ENCODE measurements at places on chromosomes 6 and 20.

DNA sequence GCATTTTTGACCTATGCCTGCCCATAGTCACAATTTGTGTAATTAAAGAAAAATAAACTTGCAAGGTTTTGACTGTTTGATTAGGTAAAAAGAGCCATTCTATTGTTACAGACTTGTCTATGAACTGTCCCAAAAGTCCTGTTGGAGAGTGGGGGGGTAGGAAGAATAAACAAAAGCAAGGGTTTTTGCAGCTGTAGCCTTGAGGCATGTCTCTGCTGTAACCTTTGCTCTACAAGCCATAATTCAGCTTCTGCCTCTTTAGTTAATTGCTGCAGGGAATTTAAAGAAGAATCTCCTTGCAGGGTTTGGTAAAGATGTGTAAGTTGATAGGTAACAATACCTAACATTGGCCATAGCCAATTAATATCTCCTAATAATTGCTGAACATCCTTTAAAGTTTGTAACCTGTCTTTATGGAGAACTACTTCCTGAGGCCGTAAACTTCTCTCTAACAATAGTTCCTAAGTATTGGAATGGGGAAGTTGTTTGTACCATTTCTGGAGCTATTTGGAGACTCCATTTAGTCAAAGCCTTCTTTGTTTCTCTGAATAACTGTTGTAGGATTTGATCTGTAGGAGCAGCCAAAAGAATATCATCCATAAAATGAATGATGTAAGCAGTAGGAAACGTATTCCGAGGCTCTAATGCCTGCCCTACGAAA is 7.9 kb upstream of the ABHD12 start:
- no peak for DNase-seq

DNA sequence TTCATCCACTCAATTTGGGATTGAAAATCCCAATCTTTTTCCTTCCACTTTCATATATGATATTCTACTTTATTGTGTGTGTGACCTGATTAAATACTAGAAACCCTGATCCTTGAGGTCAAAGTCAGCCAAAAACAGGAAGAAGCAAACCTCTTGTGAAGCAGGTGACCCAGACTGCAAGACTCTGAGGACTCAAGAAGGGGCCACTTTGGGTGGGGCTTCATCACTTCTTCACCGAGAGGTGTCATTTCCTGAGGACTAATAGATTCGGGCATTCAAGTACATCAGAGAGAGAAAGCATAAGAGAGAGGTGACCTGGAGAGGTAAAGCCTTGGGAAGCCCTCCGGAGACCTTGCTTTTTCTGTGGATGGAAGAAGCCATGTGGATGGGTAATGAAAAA is 129.0 kb downstream of the CFAP61 start:
- DNase-seq = no peak

DNA sequence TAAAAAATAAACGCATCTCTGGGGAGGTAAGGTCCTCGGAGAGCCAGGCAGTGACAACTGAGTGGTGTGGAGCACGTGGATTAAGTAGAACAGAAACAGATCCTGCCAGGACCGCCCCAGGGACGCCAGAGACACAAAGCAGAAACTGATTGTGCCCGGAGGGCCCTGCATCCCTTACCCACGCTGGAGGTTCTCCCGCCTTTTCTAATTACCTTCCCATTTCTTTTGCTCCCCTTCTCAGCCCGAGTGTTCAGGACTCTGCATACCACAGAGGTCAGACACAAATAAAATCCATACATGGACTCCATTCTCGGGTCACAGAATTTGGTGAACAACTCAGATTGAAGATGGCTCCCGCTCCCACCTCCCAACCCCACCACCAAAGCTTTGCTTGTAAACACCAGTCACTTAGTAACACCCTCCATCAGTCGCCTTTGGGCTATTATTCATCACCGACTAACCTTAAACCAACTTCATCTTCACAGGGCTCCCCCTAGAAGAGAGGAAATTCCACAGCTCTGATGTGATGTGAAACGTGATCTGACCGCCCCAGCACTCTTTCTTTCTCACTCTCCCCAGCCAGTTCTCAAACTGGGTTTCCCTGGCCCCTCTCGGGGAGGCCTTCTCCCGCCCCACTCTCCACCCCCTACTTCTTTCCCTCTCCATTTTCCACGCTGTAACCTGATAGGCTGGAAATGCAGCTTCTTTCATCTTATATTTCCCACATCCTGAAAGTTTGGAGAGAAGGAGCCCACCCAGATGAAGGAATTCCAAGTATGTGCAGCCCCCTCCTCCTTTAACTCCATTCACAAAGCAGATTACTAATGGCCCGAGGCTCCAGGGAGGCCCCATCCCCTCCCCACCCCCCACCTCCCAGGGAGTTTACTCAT is 32.5 kb upstream of the PIM1 start:
- no peak for DNase-seq

GRCh38 chr6:35089216-35089934 is 51.8 kb downstream of the TCP11 start:
- no peak for DNase-seq

DNA sequence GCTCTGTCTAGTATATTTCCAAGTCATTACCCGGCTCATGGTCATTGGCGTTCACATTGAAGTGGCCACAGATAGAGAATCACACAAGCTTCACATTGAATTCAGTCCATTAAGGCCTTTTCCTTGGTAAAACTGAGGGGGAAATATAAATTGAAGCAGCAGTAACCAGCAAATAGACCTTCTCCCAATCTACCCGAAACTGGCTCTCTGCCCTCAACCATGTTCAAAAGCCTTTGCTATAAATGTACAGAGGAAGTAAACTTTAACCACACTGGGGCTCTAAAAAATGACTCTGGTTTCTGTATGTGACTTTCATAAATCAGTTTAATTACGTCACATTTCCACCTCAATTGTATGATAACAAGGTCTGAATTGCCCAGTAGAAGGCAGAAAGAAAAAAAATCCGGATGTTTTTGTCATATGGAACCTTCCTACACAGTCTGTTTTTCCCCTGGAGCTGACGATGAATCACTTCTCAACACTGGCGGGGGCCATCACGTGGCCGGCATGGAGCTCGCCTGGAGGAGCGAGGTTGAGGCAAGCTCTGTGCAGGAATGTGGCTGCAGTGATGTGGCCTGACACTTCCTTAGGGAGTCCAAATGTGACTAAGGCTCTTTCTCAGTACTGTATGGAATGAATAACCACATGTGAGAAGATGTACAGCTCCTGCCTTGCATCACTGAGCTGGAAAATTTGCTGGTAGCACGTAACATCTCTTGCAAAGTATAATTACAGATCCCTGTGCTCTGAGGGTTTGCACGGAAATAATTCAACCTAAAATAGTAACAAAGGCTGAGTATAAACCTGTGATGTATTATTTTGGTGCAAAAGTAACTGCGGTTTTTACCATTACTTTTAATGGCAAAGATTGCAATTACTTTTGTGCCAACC is 58.6 kb upstream of the SNX9 start:
- peak; percentile 35 for DNase-seq

DNA sequence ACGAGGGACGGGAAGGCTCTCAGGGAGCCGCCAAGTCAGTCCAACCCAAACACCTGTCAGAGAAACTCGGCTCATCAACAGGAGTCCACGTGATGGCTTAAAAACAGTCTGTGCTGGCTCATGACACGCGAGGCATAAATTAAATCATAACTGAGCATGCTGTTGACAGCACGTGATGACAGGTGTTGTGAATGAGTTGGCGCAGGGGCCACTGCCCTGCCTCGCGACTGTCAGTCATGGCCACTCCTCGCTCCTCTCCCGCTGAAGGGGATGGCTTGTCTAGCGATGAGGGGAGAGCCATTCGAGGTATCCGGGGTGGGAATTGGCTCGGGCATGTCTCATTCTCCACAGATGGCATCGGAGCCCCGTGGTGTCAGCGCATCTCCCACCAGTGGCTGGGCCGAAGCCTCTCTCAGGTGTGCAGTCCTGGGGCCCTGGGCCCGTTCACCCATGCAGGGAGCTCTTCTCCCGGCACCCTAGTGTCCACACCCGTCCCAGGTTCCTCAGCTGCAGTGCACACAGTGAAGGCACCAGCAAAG is 313.3 kb downstream of the BMP7 start:
- DNase-seq = no peak

GRCh38 chr6:112695001-112695400 is 347.9 kb downstream of the RFPL4B start:
- no peak for DNase-seq

DNA sequence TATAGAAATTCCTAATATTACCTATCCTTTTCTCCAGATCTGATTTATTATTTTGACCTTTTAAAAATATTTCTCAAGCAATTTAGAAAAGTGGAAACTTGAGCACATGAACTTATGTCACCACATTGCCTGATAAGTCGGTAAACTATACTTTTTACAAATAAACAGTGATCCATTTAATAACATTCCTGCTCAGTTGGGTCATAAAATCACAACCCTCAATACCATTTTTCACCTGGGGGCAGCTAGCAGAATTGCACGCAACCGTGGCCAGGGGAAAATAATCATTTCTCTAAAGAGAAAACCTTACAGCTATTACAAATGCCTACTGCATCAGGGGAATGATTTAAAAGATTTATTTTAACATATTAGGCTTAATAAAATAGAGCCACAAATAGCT is 614.5 kb downstream of the PHF3 start:
- no peak for DNase-seq

GRCh38 chr20:48822178-48822577 is 5.6 kb downstream of the PREX1 start:
- DNase-seq = no peak

GRCh38 chr6:42257063-42257462 is 39.4 kb upstream of the MRPS10 start:
- no peak for DNase-seq

DNA sequence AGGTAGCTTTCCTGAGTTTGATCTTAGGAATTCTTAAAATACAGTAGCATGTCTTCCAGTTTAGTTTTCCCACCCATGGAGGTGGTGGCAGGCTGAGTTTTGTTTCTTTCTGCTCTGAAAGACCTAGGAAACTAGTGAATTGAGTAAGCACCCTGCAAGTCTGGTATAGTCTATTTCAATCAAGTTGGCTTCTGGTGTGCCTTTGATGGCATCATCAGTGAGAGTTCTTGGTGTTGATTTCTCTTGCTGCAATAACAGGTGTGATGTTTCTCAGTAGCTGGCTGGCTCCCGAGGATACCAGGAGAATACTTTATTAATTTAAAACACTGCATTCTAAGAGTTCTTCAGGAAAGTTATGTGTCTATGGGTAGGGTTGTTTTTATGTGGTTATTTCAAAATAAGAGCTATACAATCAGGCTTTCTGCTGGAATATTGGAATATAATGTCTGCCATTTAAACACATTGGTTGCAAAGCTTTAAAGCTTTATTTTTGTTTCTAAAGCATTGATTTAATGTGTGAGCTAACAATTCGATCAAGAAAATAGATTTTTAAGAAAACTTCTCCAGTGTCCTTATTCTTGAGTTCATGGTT is 19.0 kb downstream of the VAPB start:
- DNase-seq = no peak

- DNase-seq = no peak
Measured at GRCh38 chr20:33463332-33464101, 20.0 kb upstream of the SNTA1 start.
